ENCODE measurements at places on chromosomes 2 and 18.
A peak's percentile ranks its signal among the peaks of the same experiment; 100 is the strongest.

DNA sequence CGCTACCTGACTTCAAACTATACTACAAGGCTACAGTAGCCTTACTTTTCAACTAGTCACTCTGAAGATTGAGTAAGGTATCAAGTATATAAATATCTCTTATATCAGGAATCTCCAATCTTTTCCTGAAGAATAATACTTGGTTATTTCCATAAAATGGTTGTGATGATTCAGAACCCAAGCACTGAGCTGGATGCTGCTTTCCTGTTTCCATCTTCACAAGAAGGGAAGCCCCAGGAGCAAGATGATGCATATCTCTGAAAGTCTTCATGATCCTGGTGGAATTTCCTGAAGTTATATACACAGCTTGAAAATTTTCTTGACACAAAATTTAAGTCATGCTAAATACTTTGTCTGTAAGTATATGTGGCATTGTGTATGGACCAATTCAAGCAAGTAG, 243.9 kb upstream of the TANK start:
- no peak for DNase-seq

- DNase-seq, result no peak
Observed at GRCh38 chr2:175010848-175011254, 5.7 kb upstream of the CHN1 start.

DNA sequence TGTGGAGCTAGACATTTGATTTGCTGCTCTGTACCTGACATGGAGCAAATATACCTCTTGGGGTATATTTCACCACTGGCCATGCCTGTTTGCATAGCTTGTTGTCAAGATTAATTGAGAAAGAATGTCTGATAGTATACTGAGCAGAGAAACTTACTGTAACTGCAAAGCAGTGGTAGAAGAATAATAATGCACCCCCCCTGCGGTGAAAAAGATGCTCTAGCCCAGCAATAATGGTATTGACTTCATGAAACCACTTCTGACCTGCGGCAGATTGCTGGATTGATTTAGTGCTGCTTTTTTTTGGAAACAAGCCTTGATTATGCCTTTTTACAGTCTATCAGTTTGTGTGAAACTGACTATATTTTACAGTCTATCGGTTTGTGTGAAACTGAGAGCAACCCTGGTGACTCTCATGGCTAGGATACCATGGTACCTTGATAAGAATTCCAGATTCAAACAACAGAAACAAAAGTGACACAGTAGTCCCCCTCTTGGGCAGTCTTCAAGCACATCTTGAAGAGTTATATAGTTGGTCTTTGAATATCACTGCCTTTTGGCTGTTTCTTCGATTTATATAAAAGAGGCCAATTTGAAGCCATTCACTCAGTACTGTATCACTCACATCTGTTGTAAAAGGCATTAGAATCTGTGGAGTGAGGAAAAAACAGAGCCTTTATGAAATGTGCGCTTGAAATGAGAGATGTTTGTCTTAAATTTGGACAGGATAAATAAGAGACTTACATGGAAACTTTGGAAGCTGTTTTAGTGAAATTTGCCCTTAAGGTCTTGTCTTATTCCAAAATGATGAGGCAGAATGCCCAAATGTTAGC, 102.5 kb downstream of the FMNL2 start:
- no peak for DNase-seq

DNA sequence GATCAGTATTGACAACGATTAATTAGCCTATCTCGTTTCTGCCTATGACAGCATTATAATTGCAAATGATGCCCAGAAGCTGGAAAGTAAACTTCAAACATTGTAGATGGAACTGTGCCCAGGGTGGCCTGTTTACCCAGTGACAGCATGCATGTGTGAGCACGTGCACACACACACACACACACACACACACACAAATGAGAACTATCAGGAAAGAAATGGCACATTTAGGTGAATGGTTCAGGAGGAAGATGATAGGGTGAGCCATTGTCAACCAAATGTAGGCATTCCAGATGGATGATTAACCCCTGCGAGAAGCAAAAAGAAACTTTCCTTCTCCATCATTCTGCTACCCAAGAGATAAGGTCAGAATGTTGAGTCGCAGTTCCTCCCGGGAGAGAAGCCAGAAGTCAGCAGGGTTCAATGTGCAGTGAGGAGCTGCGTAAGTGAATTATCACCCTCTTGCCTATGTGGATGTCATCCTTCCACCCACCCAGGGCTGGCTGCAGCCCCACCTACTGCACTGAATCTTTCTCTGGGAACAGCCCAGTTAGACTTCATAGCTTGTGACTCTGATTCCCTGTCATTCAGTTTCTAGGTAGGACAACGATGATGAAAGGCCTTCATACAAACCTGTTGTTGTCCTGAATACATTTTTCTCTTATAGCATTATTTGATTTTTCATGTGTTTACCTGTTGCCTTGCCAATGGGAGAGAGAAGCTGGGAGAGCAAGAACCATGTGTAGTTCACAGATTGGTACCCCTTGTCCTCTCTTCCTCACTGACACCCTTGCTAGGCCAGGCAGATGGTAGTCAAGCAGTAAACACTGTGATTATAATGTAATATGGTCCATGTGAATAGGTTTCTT, 3.5 kb upstream of the APOB start:
- DNase-seq, result no peak

DNA sequence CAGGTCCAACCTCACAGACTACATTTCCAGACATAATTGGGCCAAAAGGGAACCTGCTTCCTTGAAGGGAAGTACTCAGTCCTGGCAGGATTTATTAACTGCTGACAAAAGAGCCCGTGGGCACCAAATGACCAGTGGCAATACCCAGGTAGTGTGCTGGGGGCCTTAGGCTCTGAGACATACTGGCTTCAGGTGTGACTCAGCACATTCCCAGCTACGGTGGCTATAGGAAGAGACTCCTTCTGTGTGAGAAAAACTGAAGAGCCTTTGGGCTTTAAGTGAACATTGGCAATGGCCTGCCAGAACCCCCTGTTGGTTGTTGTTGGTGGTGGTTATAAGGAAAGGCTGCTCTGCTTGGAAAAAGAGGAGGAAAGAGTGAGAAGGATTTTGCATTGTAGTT, 401.8 kb downstream of the KCNJ3 start:
- DNase-seq, result no peak

GRCh38 chr2:29061616-29062015, 12.7 kb downstream of the PCARE start:
- DNase-seq, result no peak

DNA sequence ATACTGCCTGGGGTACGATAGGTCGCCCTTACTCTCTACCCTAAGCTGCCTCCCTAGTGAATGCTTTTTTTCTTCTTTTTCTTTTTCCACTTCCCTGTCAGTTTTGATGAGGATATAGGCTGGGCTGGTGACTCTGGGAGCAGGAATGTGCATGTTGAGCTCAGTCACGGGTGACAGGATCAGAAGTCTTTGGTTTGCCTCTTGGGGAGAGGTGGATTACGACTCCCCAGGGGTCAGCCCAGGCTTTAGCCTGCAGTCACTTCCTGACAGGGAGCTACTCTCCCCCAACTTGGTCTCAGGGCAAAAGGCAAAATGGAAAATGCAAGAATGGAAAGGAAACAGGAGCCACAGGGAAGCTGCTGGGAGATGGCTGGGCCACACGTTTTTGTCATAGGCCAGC, 57.3 kb downstream of the THNSL2 start:
- peak; percentile 56 for DNase-seq

GRCh38 chr2:9332853-9333245, 90.5 kb downstream of the ITGB1BP1 start:
- DNase-seq, result no peak

DNA sequence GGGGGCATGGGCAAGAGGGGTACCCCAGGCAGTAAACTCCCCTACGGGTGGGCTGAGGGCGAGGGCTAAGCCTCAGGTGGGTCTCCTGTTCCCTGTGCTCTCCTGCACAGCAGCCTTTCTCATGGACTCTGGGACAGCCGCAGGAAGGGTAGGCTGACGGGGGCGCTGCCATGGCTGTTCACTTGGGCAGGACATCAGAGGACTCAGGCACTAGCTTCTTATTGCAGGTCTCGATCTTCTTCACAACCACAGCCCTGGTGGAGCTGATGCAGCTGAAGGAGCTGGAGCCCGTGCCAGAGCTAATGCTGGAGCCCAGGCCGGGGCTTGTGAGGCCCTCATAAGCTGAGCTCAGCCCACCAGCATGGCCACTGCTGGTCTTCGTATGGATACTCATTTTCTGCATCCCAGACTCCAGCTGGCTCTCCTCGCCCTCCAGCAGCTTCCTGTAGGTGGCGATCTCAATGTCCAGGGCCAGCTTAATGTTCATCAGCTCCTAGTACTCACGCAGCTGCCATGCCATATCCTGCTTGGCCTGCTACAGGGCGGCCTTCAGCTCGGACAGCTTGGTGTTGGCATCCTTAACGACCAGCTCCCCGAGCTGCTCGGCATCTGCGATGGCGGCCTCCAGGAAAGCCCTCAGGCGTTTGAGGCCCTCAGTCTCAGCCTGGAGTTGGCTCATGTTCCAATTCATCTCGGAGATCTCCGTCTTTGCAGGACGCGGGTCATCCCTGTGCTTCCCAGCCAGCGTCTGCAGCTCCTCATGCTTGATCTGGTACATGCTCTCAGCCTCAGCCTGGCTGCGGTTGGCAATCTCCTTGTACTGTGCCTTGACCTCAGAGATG, 359.8 kb upstream of the SETBP1 start:
- no peak for DNase-seq

DNA sequence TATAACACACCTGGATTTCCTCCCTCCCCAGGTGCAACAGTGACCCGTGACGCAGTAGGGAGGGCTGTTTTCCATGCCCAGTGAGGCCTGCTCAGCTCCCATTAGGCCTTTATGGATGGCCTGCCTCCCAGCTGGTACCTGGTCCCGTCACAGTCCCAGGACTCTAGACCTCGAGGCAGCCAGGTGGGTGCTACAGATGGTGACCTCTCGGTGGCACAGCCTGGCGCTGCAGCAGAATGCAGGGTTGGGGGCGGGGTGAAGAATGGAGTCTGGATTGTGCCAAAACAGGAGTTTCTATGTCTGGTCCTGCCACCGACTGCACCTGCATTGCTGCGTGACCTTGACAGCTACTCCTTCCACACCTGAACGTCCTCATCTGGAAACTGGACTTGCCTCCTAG, 18.0 kb upstream of the YWHAQ start:
- no peak for DNase-seq

- DNase-seq, result no peak
Observed at GRCh38 chr18:74976331-74976909, 232.5 kb downstream of the PTGR3 start.

DNA sequence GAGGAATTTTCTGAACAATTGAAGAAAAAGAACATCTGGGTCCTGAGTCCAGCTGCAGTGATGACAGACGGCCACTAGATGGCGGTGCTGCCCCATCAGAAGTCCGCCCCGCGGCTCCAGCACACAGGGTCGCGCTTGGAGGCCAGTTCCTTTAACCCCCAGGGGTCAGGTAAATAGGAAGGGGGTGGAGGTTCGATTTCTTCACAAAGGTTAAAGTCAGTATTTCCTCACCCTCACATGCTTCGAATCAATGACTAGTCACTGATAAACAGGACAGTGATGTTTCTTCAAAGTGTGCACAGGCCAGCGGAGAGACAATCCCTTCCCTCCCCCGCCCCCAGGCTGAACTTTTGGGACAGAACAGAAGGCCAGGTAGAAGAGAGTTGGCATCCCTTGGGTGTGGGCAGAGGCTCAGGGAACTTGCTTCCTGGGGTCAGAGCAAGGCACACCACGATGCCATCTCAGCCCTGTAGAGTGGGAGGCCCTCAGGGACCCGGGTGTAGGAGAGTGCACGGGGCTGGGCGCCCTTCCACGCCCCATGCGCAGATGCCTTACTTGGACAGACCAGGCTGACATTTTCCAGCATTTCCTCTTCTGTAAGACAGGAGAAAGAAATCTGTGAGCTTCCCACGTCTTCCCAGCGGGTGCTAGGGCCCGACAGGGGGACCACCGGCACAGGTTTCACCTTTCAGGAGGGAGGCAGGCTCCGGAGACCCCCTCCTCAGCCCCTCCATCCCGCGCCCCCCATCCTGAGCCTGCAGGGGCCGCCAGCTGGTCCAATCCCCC, 722 bp downstream of the APOB start:
- DNase-seq, result peak; percentile 13

GRCh38 chr2:110995911-110996310, 124.8 kb upstream of the BCL2L11 start:
- no peak for DNase-seq

DNA sequence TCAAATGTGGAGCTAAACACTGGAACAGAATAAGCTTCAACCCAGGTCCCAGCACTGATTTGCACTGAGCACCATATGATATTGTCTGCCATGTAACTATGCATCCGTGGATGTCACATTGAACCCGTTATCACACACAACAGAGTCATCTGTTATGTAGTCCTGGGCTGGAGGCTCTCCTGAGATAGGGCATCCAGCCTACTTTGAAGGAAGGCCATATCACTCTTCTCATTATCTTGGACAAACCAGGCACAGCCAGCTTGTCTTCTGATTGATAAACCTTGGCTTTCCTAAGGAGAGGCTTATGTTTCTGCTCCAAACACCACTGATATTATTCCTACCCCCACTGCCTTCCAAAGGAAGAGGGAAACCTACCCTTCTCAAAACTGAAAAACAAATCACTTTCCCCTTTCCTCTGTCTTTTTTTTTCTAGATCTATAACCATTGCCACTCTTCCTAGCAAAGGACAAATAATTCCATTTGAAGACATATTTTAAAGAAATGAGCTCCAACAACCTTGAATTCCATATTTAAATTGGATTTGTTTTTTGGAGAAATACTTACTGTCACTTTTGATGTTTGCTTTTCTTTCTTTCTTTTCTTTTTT, 16.4 kb downstream of the RSAD2 start:
- no peak for DNase-seq

- DNase-seq, result no peak
Observed at GRCh38 chr2:231113489-231113888, 11.4 kb downstream of the HTR2B start.

- no peak for DNase-seq
Observed at GRCh38 chr2:13536941-13537340, 820.2 kb downstream of the TRIB2 start.

- DNase-seq, result no peak
Observed at GRCh38 chr2:72138011-72138881, 9.4 kb downstream of the CYP26B1 start.

- no peak for DNase-seq
Observed at GRCh38 chr2:44181648-44182047, 13.0 kb downstream of the PPM1B start.

- DNase-seq, result no peak
Observed at GRCh38 chr2:118850168-118850900, 2.9 kb upstream of the EN1 start.

GRCh38 chr2:196142825-196143224, 28.6 kb downstream of the STK17B start:
- DNase-seq, result no peak

- DNase-seq, result no peak
Observed at GRCh38 chr2:137031731-137032130, 266.4 kb downstream of the THSD7B start.

Measured in stromal cell of bone marrow (primary cell).